C1 segment of cervical spinal cord (tissue), 14 donors: ENCODE measurements at places on chromosomes 12 and 14.

GRCh38 chr14:31194095-31194494, 13.5 kb downstream of the HECTD1 start:
- no peak for DNase-seq

DNA sequence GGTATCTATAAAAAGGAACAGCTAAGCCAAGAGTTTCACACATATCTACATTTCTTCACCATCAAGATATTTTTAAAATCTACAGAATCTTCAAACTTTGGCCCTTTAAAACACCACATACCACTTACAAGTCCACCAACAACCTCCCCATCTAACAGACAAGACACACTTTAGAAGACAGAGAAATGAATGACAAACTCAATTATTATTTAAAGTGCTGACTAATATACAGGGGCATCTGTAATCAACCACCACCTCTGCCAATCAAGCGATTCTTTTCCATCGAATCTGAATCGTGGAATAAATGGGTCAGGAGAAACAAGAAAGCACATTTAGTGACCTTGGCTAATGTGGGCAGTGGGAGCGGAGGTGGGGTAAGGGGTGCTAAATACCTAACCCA, 7.7 kb downstream of the SETD3 start:
- DNase-seq: no peak

DNA sequence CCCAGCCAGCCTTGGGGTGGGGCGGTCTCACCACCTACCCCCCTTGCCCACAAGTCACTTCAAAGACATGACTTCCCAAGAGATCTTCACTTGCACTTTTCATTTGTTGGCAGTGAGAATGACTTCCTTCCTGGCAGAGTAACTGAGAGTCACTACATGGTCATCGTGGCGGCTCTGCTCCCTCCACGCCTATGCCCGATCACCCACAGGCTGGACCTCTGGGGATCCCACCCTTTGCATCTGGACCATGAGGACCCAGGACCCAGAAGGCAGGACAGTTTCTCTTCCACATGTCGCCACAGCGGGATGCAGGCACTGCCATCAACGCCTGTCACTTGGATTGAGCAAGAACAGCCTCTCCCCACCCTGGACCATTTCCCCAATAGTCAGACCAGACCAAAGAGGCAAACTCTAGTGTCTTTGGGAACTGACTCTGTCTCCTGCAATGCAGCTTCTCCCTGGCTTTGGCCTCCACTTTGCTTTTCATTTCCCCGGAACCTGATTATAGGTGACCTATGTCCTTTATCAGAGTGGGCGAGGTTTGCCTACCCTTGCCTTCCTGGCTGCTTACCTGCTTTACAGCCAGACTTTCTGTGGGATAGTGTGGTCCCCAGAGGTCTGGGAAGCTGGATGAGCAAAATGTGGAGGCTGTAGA, 3.6 kb downstream of the VDR start:
- DNase-seq: no peak

GRCh38 chr12:128783129-128783574, 40.6 kb downstream of the SLC15A4 start:
- no peak for DNase-seq

DNA sequence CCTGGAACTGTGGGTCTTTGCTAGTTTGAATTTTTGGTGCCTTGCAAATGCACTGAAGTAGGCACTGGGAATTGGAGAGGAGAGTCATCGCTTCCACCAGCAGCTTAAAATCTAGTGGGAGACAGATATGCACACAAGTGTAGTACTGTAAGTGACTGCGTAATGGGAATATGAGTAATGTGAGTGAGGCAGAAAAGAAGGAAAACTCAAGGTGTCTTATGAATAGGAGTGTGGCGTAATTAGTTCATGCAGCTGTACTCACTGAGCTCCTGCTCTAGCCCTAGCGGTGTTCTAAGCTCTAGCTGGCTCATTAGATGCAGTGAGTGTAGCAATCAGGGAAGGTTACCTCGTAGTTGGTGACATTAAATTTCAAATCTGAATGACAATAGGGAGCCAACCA, 2.8 kb downstream of the TCP11L2 start:
- DNase-seq: no peak

DNA sequence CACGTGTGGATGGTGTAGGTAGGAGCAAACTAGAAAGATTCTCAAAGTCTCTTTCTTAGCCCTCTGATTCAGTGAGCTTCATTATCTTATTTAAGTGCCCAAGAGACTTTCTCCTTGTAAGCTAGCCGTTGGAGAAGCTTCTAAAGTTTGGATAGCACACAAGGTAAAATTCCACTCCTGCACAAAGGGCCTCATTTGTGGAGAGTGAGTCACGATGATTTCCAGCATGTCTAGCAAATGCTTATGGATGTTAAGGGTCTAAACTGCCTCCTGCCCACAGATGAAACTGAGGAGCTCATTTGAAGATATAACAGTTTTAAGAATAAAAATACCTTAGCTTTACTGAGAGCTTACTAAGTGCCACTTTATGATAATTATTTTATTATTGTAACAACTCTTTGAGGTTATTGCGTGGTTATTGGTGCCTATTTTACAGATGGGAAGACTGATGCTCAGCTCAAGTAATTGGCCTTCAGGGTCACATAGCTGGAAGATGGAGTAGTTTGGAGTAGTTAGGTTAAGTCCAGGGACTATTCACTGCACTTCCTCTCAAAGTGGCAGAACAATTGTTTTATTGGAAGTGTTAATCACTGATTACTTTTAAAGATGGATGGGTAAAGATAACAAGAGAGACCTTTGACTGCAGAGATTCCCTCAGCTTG, 78.7 kb upstream of the HIF1A start:
- no peak for DNase-seq

DNA sequence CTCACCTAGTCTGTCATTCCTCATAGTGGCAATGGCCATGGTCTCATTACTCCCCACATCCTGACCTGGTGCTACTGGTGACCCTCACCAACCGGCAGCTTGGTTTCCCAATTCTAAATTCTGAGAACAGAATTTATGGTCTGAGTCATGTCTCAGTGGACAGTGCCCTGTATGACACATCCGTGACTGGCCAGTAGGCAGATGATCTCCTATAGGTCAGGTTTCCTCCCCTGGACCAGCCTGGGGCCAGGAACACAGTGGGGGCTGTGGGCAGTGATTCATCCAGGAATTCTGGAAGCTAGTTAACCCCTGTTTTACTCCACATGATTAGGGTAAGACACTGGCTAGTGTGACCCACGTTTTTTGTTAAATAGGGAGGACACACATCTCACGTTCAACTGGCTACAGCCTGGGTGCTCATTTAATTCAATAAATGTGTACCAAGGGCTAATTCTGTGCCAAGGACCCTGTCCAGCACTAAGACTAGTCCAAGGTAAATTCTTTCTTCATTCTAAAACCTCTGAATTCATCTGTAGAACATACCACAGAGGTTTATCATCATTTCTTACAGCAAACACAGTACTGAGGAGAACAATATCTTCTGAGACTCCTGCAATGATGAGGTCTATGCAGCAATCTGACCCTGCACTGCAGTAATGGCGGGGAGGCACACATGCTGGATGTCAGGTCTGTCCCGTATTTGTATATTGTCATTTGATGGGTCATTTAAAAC, 249.6 kb upstream of the TBX3 start:
- no peak for DNase-seq

GRCh38 chr12:11785712-11786111, 136.2 kb downstream of the ETV6 start:
- DNase-seq: no peak

DNA sequence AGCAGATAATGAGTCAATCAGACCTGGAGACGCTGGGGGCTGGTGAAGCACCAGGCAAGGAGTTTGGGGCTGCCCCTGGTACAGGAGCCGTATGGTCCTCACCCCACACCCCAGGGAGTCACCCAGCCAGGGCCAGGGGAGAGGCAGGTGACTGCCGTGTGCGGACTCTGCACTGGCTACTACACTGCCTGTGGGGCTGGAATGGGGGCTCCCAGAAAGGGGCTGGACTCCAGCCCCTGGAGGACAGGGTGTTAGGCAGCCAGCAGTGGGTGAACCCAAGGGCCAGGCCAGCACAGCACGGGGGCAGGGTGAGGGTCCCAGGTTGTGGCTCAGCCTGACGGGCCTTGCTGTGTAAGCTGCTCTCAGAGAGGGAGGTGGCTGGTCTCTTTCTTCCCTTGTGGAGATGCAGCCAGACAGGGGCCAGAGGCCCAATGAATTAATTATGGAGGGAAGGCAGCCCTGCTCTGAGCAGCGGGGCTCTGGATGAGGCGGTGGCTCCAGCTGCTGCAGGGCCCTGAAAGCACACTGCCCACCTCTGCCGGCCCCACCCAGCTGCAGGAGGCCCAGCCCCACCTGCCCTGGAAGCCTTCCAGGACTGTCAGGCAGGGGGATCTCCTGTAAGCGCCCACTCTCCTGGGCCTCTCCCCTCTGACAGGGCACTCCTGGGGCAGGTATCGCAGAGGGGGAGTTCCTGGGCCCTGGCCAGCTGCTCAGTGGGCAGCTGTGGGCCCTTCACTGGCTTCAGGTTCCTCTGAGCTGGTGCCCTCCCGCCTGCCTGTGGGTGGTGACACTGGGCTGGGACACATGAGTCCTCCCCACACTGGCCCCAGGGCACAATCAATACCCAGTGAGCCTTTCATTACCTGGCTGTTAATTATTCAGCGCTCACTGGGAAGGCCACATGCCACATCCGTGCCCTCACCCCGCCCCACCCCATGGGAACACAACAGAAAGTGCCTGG, 142.5 kb upstream of the C14orf180 start:
- DNase-seq: no peak

- DNase-seq: no peak
Observed at GRCh38 chr12:91896286-91897024, 249.2 kb downstream of the BTG1 start.

GRCh38 chr12:99224237-99224636, 423.3 kb upstream of the GARIN6 start:
- DNase-seq: no peak

DNA sequence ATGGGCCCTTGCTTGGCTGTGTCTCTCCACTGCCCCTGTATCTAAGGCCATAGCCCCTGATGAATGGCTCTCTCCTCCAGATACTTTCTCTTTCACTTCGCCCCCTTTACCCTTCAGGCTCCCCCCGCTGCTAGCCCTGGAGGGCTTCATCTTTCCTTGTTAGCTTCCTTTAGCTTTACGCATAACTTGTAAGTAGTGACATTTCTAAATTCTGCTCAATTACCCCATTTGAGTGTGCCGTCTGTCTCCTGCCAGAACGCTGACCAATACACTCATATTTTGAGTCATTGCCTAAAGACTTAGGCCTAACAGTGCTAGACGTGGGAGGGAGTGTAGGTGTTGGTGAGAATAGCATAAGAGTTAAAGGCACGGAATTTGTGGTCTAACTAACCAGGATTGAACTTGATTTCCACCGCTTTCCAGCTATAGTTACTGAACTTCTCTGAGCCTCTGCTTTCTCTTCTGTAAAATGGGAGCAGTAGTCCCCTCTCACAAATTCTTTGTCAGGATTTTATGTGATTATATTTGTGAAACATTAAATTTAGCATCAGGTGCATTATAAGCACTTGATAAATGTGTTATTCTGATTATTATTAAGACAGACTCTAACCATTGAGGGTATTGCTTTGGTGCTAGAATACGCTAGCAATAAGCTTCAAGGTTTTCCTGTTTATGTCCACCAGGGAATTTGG, 129.3 kb downstream of the ZFP36L1 start:
- DNase-seq: no peak

GRCh38 chr14:51852541-51852940, 7.9 kb upstream of the GNG2 start:
- no peak for DNase-seq

- DNase-seq: no peak
Observed at GRCh38 chr12:21580748-21581516, 23.7 kb downstream of the GYS2 start.
